Tibial artery (tissue), 4 donors: ENCODE measurements at places on chromosomes 12 and 14.

GRCh38 chr14:36866867-36867266 is 205.2 kb downstream of the PAX9 start:
- no peak for DNase-seq

- peak; percentile 29 for DNase-seq
Observed at GRCh38 chr14:94555991-94556390, 5.3 kb upstream of the SERPINA4 start.

DNA sequence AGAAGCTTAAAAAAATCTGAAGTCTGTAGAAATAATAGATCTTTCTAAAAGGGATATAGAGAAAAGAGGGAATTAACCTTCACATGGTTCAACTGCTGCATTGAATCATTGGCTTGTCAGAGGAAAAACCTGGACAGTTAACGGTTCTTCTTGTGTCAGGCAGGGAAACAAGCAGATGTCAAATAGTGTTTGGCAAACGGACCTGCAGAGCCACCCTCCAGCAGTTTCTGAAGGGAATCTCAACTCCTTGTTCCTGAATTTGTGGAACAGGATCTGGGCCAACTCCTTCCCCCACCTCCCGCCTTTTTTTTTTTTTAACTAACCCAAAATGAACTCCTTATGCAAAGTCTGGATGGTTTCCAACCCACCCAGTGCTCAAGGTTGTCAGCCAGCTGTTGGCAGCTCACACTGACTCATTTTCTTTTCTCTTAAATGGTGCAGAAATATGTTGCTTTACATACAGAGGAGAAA is 187.3 kb downstream of the CAND1 start:
- DNase-seq = no peak

GRCh38 chr12:56634242-56634836 is 4.2 kb upstream of the BAZ2A start:
- DNase-seq = peak; percentile 87

- no peak for DNase-seq
Observed at GRCh38 chr12:32249777-32250176, 143.1 kb downstream of the BICD1 start.

DNA sequence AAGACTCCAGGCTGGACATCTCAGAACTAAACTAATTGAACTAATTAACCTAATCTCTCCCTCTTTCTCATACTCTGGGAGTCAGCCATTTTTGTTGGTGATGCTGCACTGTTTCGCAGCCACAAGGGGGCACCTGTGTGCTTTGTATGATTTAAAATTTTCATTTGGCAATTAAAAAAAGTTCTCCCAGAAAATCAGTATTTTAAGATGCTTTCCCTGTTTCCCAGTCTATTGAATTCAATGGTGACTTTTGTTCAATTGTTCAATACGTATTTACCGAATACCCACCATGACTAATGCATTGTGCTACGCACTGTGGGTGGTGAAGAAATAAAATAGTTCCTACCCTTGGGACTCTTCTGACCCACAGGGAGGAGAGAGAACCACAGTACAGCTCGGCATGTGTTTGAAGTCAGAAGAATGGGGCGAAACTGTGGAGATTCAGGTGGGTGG is 63.7 kb downstream of the ZNF664 start:
- no peak for DNase-seq

- no peak for DNase-seq
Observed at GRCh38 chr14:30355431-30355913, 203.5 kb upstream of the G2E3 start.

DNA sequence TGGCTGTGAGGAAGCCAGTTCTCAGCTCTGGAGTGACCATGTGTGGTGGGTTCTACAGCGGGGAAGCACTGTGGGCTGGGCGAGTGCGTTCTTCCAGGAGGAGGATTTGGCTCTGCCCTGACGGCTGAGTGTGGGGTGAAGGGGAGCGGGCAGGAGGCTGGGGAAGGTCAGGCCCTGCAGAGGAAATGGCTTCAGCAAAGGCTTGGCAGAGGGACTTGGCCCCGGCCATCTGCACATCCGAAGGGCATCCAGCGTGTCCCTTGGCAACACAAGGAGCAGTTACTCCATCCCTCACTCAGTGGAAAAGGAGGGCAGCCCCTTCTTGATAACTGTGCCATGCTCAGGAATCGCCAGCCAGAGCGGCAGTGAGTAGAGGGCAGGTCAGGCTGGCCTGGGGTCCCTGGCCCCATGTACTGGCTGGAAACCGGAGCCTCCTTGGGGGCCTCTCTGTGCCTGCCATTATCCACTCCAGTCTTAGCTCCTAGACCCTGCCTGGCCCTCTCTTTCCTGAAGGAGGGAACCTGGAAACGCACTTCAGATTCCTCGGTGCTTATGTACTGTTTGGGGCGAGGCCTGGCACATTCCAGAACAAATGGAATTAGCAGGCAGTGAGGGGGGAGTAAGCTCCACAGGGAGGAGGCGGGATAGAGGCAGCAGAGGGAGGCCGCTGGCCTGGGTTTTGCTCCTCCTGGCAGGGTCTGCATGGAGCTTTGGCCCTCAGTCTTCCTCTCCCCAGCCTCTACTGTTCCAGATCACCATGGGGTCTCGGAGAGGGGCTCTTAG is 133.6 kb upstream of the NCOR2 start:
- peak; percentile 79 for DNase-seq

DNA sequence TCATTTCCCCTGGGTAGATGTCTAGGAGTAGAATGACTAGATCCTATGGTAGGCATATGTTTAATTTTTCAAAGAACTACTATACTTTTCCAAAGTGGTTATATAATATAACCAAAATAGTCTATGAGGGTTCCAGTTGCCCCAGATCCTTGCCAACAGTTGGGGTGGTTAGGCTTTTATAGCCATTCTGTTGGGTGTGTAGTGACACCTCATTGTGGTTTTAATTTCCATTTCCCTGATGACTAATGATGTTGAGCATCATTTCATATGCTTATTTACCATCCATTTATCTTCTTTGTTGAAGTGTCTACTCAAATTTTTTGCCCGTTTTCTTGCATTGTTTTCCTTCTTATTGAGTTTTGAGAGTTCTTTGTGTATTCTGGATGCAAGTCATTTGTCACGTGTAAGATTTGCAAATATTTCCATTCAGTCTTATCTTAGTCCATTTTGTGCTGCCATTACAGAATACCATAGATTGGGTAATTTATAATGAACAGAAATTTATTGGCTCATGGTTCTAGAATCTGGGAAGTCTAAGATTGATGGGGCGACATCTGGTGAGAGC is 4.7 kb downstream of the SYNE2 start:
- no peak for DNase-seq

DNA sequence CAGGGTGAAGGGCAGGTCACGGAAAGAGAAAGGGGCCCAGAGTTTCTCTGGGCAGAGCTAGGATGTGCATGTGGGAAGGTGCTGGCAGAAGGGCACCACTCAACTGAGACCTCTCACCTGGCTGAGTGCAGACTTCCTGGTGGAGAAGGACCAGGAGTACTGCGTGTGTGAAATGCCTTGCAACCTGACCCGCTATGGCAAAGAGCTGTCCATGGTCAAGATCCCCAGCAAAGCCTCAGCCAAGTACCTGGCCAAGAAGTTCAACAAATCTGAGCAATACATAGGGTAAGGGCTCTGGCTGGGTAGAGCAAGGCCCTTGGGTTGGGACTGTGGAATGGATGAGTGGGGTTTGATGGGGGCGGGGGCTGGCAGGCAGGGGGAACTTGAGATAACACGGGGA is 5.4 kb upstream of the SMARCD1 start:
- DNase-seq = no peak

DNA sequence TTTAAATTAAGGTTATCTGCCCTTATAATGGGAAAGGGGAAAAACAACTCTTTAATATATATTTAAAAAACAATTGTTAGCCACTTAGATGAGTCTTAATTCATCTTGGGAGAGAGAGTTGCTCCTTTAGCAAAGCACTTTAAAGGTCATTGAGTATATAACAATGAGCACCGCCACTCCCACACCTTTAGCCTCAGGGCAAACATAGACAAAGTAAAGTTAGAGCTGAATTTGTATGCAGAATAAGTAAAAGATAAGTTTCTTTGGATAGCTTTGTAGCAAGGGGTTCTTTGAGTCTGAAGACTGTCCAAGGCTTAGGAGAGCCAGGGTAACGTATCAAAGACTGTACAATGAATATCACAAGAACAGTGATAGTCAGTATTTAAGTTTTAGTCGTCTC is 728.8 kb upstream of the LMO3 start:
- DNase-seq = no peak

DNA sequence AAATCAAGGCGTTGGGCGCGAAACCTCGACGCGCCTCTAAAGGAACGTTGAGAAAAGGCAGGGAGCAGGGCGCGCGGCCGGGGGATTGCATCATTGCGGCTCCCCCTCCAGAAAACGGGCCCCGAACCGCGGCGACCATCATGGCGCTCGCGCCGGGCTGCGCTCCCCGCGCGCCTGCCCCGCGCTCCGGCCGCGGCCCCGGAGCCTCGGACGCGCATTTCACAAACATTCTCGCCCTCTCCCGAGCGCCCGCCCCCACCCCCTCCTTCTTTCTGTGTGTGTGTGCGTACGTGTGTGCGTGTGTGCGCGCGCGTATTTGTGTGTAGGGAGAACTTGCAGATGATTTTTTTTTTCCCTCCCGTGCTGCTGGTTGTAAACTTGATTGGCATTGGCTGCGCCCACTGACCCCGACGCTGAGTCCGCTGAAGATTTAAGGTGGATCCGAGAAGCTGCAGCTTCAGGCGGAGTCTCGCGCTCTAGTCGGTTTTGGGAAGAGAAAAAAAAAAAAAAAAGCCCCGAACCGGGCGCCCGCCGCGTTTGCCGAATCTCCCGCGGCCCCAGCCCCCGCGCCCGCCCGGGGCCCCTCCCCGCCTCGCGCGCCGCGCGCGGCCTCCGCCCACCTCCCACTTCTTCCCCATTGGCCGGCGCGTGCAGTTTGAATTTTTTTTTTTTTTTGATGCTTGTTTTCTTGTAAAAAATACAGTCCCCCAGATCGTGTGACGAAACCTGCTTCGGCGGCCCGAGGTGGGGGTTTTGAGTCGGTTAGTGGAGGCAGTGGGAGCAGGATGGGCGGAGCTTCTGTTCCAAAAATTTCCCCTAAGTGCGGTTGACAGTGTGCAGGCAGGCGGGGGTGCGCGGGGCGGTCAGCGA is 8.2 kb downstream of the CDKN1B start:
- peak; percentile 98 for DNase-seq

DNA sequence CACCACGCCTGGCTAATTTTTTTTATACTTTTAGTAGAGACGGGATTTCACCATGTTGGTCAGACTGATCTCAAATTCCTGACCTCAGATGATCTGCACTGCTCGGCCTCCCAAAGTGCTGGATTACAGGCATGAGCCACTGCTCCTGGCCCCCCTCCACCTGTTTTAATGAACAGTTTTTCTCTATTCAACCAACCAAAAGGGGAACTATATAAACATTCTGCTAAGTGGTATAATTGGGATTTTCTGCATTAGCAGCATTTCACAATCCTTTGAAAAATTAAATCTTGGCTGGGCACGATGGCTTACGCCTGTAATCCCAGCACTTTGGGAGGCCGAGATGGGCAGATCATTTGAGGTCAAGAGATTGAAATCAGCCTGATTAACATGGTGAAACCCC is 44.8 kb downstream of the KNTC1 start:
- DNase-seq = no peak

DNA sequence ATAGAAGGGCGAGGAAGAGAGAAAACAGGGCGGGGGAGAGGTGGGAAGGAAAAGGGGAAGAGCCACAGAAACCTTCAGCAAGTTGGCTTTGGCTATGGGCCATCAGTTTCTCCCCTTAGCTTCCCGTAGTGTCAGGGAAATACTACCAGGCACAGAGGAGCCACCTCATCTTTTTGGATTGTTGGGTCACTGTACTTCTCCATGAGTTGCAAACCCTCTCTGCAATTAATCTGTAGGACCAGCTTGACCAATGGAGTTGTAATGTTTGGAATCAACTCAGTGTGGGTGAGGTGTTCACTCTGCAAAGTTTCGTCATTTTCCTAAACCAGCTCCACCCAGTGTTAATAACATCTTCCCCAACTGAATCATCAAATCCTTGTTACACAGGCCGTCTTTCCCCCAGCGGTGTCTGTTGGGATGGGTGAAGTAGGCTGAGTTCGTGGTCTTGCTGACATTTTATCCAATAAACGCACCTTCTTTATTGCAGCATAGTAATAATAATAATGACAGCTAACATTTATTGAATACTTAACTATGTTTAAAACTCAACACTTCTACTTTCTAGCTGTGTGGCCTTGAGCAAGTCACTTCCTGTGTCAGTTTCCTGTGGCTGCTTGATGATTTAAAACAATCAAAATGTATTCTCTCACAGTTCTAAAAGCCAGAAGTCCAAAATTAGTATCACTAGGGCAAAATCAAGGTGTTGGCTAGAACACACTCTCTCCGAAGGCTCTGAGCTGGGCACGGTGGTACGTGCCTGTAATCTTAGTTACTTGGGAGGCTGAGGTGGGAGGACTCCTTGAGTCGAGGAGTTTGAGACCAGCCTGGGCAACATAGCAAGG is 8.1 kb upstream of the GLTP start:
- DNase-seq = peak; percentile 30

DNA sequence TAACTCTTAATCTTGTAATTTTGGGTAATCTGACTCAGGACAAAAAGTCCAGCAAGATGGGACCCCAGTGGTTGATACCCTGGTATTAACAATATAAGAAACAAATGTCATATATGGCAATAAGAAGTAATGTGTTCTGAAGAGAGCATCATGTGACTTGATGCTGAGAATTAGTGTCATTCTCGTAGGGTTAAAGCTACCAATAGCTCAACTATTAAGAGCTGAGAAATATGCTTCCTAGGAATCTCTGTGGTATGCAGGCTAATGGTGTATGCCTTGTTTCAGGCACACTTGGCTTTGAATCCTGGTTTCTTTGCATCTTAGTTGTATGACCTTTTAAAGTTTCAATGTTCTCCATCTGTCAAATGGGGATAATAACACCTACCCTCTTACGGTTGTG is 9.1 kb downstream of the MYRFL start:
- DNase-seq = no peak

- no peak for DNase-seq
Observed at GRCh38 chr14:105335735-105336476, 21.4 kb downstream of the PACS2 start.
